Neuronal stem cell (in vitro differentiated cells): ENCODE measurements at places on chromosomes 1 and 21.
A peak's percentile ranks its signal among the peaks of the same experiment; 100 is the strongest.

DNA sequence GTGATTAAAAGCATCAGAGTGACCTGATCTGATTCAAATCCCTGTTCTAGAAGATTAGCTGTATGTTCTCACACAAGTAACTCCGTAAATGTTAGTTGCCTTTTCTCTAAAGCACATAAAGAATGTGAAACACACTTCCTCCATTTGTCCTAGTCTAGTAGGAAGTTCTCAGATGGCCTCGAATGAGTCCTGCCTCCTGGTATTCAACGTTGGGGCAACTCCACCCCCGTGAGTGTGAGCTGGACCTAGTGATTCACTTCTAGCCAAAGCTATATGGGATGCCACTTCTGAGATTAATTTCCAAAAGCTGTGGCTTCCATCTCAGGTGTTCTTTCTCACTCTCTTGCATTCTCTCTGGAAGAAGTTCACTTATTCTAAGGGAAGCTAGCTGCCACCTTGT, 267.6 kb downstream of the GPATCH2 start:
- DNase-seq = no peak

DNA sequence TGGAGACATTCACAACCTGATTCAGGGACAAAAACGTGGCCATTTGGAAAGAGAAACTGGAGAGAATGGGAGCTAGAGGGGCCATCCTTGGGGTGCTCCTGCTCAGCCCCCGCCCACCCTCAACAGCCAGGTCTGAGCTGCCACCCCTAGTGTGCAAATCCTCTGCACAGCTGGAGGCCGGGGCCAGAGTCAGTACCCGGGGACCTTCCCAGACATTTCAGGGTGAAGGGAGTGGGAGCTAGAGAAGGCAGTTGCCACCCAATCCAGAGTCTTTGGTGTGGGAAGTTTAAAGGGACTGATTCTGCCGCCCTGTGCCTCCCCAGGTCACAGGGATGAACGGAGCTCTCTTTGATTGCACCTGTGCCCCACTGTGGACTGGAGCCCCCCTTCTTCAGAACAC, 397.4 kb downstream of the MATN1 start:
- DNase-seq = no peak

- no peak for DNase-seq
Measured at GRCh38 chr1:181413836-181414235, 69.5 kb upstream of the CACNA1E start.

GRCh38 chr1:30758785-30759380, 1.3 kb upstream of the LAPTM5 start:
- no peak for DNase-seq

GRCh38 chr1:58818075-58818474, 34.2 kb upstream of the JUN start:
- no peak for DNase-seq

- DNase-seq = no peak
Measured at GRCh38 chr1:154767315-154768240, 102.5 kb downstream of the KCNN3 start.

GRCh38 chr1:107704911-107705310, 260.1 kb downstream of the VAV3 start:
- no peak for DNase-seq

DNA sequence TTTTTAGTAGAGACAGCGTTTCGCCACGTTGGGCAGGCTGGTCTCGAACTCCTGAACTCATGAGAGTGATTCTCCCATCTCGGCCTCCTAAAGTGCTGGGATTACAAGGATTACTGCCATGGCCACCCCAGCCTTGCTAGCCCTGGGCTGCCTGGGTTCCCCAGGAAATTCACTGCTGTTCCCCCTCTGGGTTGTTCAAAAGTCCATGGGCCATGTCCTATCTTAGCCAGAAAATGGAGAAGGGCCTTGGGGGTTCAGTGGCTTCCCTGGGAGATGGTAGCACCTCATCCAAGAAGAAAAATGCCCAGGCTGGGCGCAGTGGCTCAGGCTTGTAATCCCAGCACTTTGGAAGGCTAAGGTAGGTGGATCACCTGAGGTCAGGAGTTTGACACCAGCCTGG, 20.9 kb downstream of the SLC26A9 start:
- DNase-seq = no peak

DNA sequence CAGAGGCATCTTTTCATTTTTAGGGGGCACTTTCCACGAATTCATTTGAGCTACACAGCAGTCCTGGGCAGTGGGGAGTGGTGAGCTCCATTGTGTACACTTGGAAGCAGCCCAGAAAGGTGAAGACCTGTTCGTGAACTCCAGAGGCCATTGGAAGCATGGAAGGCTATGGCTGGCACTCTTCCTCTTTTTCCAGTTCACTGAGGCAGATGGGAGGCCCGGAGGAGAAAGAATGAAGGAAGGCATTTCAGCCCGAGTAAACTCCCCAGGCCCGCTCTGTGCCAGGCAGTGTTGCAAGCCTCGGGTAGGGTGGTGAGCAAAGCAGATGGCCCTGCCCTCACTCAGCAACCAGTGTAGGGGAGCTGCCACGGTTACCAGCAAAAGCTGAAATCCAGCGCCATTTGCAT, 673 bp upstream of the DHCR24 start:
- DNase-seq = peak; percentile 46

- no peak for DNase-seq
Measured at GRCh38 chr1:97160818-97161217, 439.2 kb downstream of the PTBP2 start.

GRCh38 chr1:195715652-195716051, 892.6 kb downstream of the KCNT2 start:
- DNase-seq = no peak

GRCh38 chr1:101299710-101300109, 62.9 kb downstream of the S1PR1 start:
- no peak for DNase-seq

DNA sequence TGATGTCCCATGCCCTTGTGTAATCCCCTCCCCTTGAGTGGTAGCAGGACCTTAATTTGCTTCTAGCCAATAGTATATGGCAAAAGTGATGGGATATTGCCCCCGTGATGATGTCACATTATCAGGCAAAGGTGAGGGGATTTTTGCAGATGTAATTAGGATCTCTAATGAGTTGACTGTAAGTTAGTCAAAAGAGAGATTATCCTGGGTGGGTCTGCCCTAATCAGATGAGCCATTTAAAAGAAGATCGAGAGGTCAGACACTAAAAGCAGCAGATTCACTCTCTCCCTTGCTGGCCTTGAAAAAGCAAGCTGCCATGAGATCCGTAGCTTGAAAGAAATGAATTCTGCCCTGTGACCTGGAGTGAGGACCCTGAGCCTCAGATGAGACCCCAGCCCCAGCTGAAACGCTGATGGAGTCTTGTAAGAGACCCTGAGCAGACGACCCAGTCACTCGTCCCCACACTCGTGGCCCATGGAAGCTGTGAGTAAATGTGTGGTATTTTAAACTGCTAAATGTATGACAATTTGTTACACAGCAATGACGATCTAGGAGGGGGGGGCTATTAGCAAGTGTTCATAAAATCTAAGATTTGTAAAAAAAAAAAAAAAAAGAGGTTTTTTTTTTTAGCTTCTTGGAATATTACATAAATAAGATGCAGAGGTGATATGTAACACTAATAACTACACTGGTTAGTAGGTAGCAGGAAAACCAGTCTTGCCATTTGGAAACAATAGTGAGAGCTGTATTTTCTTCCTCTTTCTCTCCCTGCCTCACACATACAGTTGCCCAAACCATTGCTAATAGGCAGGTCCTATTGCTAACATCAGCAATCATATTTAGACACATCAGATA, 50.3 kb upstream of the TARBP1 start:
- no peak for DNase-seq

DNA sequence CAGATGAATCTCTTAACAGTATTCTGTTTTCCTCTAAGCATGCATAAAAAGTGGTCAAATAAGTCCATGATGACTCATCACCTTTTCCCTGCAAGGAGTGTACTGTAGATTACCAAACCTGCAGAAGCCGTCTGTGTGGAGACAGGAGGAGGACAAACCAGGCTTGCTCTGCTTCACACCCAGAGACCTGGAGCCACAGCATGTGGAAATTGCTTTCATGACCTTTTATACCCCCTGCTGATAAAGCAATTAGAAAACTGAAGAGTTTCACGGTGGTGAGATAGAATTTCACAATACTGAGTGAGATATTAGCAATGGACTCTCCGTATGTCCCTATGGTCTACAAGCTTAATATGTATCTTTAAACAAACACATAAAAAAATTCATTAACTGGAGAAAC, 9.4 kb downstream of the CORT start:
- no peak for DNase-seq

DNA sequence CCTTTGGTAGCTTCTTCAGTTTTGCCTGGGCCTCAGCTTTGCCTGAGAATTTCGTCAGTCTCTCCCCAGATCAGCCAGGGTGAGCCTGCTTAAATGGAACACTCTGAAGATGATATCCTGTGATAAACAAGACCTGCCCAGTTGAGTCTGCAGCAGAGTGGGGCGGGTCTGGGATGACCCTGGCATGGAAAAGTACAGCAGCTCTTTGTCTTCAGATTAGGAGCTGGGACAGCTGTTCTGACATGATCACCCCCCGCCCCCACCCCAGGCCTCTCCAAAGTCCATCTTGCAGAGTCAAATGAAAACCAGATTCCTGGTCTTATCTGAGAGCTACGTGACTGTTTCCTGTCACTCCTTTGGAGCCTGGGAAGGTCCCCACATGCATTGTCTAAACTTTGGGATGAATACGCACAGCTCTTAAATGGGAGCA, 2.2 kb upstream of the TMEM51 start:
- DNase-seq = no peak

DNA sequence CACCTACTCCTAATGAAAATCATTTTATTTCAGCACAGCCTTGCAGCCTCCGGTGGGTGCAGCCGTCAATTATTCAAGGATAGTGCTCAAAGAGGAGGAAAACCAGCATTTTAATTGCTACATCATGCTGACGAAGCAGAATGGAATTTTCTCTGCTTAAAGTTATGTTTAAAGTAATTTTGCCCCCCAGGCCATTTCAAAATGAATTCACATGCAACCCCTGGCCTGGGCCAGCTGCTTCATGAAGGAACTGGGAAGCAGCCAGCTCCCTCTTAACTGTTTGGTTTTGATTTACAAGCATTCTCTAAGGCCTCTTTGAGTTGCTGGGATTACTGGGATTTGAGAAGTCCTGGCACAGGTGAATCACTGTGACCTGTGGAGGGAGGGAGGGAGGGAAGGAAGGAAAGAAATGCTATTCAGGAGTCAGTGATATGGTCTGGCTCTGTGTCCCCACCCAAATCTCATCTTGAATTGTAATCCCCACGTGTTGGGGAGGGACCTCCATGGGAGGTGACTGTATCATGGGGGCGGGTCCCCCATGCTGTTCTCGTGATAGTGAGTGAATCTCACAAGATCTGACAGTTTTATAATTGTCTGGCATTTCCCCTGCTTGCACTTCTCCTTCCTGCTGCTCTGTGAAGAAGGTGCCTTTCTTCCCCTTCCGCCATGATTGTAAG, 66.0 kb downstream of the PGBD5 start:
- no peak for DNase-seq

GRCh38 chr1:182608845-182609610, 4.8 kb upstream of the RGS16 start:
- no peak for DNase-seq

DNA sequence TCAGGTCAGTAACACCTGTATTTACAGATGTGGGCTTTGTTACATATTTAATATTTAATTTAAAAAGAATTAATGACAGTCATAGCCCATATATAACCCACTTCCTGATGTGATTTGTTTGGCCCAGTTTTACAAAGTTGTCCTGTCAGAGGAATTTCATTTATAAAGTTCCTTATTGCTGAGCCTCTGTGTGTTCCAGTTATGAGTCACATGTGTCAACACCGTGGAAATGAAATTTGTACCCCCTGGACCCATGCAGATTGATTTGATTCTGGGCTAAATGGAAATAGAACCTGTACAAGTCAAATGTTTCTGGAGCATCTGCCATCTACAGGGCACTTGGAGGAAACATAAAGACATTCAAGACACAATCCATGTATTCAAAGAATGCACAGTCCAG, 149.2 kb downstream of the CACNA1E start:
- no peak for DNase-seq
